ENCODE measurements at places on chromosomes 6 and 20. TPM values are rescaled to one million over a fixed set of nuclear protein-coding genes. Genes with fewer than 3 reads are reported as not detected.

Gene MTG2
- 37.3 TPM for total RNA-seq

- H3K27ac ChIP-seq, result no peak overlapping the region
- no peaks in the 10 kb centered on the region for H3K36me3 ChIP-seq
- no peak overlapping the region for H3K4me3 ChIP-seq
- no peaks in the 10 kb centered on the region for H3K4me1 ChIP-seq
- no peaks in the 10 kb centered on the region for H3K27me3 ChIP-seq
These were observed 898.2 kb downstream of the KIF16B start for GRCh38 chr20:15675061-15675514.

DNA sequence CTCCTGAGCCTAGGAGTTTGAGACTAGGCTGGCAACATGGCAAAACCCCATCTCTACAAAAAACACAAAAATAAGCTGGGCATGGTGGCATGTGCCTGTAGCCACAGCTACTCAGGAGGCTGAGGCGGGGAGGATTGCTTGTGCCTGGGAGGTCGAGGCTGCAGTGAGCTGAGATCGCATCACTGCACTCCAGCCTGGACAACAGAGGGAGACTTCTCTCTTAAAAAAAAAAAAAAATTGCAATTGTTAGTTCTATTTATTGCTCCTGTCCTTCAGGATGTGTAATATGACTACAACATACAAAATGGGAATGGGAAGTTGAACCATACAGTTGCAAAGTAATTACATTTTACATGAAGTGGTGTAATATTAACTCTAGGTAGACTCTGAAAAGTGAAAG, 8.1 kb upstream of the AARS2 start:
- H3K4me1 ChIP-seq, result no peaks in the 10 kb centered on the region
- no peak overlapping the region for H3K27ac ChIP-seq
- H3K27me3 ChIP-seq, result peaks cover 29% of the 10 kb centered on the region
- no peak for DNase-seq
- no peaks in the 10 kb centered on the region for H3K36me3 ChIP-seq

DNA sequence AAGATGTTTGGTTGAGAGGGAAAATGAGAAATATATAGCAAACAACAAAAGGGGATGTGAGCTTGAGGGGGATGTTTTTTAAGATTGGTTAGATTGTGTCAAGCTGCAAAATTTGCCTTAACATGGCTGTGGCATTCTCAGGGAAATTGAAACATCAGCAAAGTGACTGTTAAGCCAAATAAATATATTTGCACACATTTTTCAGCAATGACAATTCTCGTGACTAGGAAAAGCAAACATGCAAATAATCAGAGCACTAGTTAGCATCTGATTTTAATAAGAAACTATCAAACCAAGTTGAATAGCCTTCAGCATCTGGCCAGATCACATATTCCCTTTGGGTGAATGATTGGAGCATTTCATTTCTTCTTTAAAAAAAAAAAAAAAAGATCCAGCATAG, 262.8 kb downstream of the TBC1D7 start:
- no peaks in the 10 kb centered on the region for H3K4me1 ChIP-seq
- peaks cover 3% of the 10 kb centered on the region for H3K27me3 ChIP-seq
- H3K27ac ChIP-seq, result no peak overlapping the region
- no peak for DNase-seq
- no peaks in the 10 kb centered on the region for H3K36me3 ChIP-seq

Gene NRN1
- total RNA-seq, result 7.0 TPM

Gene FAM83B
- total RNA-seq, result not detected

Data from activated CD4-positive, alpha-beta T cell treated with anti-CD3 and anti-CD28 coated beads, Interleukin-2, amount 10 ng/mL, durations not matched to agents 7 days and 5 days (primary cell).